ENCODE measurements at places on chromosomes 4 and X. TPM values are rescaled to one million over a fixed set of nuclear protein-coding genes. Genes with fewer than 3 reads are reported as not detected.

Gene C4orf51
- not detected for total RNA-seq

Gene PABPC1L2A
- not detected for total RNA-seq

Gene MAGEB2
- total RNA-seq, result not detected

- H3K27me3 ChIP-seq, result no peaks in the 10 kb centered on the region
- H3K4me3 ChIP-seq, result no peak overlapping the region
- DNase-seq, result peak; percentile 85
- peaks cover 64% of the 10 kb centered on the region for H3K4me1 ChIP-seq
- no peak overlapping the region for H3K27ac ChIP-seq
- no peaks in the 10 kb centered on the region for H3K36me3 ChIP-seq
Measured at GRCh38 chr4:154024097-154024694, 235.3 kb upstream of the SFRP2 start.

GRCh38 chr4:127249066-127249766 lies 383.5 kb upstream of the INTU start:
- H3K4me3 ChIP-seq, result no peak overlapping the region
- H3K27ac ChIP-seq, result no peak overlapping the region
- H3K27me3 ChIP-seq, result no peaks in the 10 kb centered on the region
- no peak for DNase-seq
- no peaks in the 10 kb centered on the region for H3K36me3 ChIP-seq
- no peaks in the 10 kb centered on the region for H3K4me1 ChIP-seq

Data from Karpas-422 (cell line).